ENCODE measurements at places on chromosomes 6 and 20. TPM values are rescaled to one million over a fixed set of nuclear protein-coding genes. Genes with fewer than 3 reads are reported as not detected.

Gene BNIP5
- total RNA-seq = under 0.01 TPM

Gene TFAP2D
- not detected for total RNA-seq

Gene ZBP1
- not detected for total RNA-seq

Gene CGAS
- 1.5 TPM for total RNA-seq

Gene C6orf89
- total RNA-seq = 29.4 TPM

Gene BACH2
- 0.52 TPM for total RNA-seq

Gene SNAI1
- total RNA-seq = 0.47 TPM

Gene NRSN1
- total RNA-seq = under 0.01 TPM

Gene ZNF311
- 1.6 TPM for total RNA-seq

Gene JAG1
- 53.3 TPM for total RNA-seq

Gene CRISP3
- not detected for total RNA-seq

All from bronchial smooth muscle cell (primary cell).